ENCODE measurements at places on chromosomes 16 and 17.

DNA sequence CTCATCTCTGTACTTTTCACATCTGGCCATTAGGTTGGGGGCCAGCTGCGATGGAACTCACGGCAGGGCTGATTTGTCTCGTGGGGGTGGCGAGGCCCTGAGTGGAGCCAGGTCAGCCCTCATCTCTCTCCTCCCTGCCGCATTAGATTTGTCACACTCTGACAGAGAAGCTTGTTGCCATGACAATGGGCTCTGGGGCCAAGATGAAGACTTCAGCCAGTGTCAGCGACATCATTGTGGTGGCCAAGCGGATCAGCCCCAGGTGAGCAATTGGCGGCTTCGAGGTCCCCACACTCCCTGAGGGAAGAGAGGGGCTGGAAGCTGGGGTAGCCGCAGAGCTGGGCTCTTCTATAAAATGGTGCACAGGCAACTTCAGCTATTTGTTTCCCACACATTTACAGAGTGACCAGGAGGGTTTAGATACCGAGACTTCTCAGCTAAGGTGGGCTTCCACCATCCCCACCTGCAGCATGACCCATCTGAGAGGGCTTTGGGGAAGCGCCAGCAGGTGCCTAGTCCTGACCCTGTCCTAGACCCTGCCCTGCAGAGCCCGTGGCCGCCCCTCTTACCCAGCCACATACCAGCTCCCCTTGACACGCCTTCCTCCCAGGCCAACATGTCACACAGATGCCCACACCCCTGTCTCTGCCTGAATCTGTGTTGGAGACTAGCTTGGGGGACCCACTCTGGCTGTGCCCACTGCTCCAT is 8.4 kb downstream of the TMEM98 start:
- no peak for DNase-seq

- DNase-seq, result no peak
Measured at GRCh38 chr16:24203675-24204074, 52.5 kb upstream of the CACNG3 start.

DNA sequence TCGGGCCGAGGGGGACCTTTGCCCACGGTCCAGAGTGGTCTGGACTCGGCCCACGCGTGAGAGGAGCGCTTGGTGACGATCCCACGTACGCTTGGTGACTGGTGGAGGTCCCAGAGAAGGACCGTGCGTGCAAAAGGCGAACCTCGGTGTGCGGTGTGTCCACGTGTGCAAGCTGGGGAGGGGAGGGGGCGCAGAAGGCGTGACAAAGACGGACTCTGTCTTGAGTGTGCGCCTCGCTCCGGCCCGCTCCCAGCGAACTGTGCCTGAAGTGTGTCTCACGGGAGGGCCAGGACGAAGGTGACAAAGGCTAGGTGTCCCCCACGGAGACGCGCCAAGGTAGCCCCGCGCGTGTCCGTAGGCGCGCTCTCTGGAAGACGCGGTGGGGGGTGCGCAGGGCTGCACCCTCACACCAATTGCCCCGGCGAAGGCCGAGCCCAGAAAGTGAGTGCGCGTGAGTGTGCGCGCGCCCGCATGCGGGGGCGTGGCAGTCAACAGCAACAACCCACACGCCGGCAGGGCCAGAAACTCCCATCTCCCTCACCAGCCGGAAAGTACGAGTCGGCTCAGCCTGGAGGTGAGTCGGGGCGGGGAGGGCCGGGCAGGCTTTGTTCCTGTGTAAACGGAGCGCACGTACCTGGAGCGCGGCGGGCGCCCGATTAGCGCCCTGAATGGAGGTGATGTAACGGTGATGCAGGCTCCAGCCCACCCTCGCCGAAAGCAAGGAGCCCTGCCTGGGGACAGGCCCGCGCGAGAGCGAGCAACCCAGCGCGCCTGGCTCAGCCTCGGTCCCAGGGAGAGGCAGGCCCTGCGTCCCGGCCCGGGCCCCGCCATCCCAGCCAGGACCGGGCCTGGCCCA is at the start of gene GPRC5C:
Gene GPRC5C, plus strand, starts transcription at position 521 of the 856 bp plus-strand sequence. CDS start 7,689 bp downstream, outside the sequence.
- DNase-seq, result no peak

- no peak for DNase-seq
Measured at GRCh38 chr16:590815-591200, 942 bp downstream of the RAB40C start.

DNA sequence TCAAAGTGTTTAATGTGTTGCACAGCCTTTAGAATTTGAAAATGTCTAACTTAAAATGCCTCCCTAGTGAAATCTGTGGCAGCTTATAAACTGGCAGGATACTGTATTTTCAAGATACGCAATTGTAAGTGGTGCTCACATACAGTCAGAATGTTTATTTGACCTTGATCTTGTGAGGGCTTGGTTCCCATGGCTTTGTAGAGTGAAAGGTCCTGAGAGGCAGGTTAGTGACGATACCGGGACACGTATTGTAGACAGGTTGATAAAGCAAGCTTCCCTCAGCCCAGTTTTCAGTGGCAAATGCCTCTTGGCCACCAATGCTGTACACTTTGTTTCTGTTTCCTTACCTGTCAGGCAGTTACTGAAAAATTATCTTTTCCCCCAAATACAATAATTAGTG is 426.6 kb downstream of the MAF start:
- no peak for DNase-seq

DNA sequence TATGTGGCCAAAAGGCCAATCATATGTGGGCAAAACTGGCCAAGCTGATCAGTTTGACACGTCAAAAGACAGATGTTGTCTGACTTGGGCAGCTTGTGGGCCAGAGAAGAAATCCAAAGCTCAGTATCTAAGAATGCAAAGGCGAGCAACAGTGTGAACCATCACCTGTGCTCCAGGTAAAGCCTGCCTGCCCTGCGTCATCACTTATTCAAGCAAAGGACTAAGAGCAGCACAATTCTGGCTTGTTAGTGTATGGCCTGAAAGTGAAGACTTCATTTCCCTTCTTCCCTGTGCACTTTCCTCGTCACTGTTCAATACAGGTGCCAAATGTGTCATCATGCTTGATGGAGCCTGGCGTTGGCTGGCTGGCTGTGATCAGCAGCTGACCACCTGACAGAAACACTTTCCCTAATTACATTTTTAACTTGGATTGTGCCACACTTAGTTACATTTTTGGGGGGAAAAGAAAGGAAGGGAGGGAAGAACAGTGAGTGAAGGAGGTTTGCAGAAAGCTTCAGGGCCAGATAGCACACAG is 4.7 kb downstream of the FAM20A start:
- DNase-seq, result no peak

DNA sequence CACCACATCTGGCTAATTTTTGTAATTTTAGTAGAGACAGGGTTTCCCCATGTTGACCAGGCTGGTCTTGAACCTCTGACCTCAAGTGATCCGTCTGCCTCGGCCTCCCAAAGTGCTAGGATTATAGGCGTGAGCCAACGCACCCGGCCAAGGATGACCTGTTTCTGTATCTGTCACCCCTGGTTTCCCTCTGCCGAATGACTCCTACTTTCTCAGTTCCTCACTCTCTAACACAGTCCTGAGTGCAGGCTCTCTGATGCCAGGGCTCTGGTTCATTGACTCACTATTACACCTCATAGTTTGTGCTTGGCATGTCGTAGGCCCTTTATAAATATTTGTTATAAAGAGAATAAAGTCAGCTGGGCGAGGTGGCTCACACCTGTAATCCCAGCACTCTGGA is 10.7 kb upstream of the PRPF8 start:
- DNase-seq, result no peak

GRCh38 chr17:10151667-10152496 is 46.5 kb downstream of the GAS7 start:
- no peak for DNase-seq

- no peak for DNase-seq
Measured at GRCh38 chr16:56669005-56669839, at the start of gene MT1H. Gene MT1H, plus strand, starts transcription at chr16:56669814. Its CDS starts 71 bp downstream, at chr16:56669885.

DNA sequence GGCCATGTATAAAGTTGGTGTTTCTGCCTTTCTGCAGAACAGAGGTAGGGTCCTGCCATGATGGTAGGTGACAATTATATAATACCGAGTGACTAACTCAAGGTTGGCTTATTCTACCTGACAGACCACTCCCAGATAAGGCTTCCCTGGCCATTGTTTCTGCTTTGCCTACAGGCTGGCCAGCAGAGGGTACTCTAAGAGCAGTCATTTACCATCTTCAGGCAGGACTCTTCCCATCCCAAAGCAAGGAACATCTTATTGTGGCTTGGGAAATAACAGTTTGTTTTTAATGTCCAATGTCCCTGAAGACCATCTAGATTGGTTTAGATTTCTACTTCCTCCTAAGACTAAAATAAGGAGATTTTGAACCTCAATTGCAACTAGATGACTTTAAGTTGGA is 74.1 kb downstream of the SNX11 start:
- DNase-seq, result no peak

- DNase-seq, result no peak
Measured at GRCh38 chr17:12867726-12868125, 78.4 kb downstream of the ARHGAP44 start.

DNA sequence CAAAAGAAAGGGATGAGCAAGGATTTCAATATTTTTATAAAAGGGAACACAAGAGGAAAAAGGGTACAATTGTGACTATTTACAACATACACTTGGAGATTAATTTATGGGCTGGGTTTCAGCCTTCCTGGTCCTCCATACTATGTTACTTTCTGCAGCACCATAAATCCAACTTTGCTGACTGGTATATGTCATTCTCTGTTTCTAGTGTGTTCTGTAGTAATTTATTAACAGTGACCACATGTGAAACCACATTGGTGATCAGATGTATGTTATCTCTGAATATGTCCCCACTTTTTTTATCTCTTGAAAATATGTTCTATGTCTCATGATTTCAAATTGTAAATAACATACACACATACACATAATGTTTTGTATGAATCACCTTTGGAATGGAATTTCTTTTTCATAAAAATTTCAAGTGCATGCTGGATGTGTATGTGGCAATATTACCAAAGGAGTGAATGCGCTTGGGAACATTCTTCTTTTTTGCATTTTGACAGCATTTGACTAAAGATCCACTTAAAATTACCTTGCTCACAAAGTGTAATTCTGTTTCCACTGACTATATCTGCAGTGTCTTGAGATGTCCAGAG is 2.9 kb upstream of the LYRM9 start:
- no peak for DNase-seq

- DNase-seq, result no peak
Measured at GRCh38 chr17:7290685-7291084, 3.8 kb downstream of the YBX2 start.

DNA sequence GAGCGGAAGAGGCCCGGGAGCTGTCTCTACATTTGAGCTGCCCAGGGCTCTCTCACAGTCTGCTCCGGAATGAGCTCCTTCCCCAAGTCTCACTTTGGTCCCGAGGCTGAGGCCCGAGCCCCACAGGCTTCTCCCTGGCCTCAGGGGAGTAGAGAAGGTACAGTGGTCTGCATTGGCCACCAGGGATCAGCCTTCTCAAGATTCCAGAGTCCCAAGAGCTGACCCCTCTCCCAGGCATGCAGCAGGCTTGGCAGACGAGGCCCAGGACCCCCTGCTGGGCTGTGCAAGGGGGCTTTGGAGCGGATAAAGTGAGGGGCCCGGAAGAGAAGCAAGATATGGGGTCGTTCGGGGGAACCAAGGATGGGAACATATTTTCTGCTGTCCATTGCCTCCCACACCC is 3.1 kb downstream of the PRSS27 start:
- no peak for DNase-seq

- DNase-seq, result no peak
Measured at GRCh38 chr16:2712546-2712945, 7.5 kb downstream of the PRSS27 start.

DNA sequence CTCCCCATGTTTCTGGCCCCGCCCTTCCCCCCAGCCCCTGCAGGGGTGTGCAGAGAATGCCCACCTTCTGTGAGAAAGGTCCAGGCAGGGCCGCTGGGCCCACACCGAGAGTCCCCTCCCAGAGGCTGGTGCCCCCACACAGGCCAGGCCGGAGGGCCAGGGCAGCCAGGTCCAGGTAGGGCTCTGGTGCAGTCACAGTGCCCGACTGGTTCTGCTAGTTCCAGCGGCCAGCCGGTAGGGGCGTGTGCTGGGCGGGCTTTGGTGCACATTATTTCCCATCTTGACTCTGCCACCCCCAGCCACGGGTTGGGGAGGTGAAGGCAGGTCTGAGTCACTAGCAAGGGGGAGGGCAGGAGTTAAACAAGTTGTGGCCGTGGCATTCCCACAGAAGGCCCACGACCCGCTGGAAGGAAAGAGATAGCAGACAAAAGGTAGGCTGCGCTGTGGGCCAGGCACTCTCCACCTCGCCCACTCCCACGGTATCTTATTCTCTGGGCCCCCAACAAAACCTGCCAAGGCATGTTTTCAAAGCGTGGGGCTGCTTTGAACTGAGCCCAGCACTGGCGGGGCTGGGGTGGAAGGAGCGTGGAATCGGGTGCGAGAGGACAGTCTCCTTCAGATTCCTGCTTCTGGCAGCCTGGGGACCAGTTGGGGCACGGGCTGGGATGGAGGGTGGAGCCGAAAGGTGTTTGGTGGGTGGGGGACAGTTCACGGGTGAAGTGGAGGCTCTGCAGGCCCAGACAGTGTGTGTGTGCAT is 1.9 kb downstream of the EPN3 start:
- DNase-seq, result no peak

GRCh38 chr17:4937553-4937952 is 2.3 kb downstream of the SLC25A11 start:
- no peak for DNase-seq

DNA sequence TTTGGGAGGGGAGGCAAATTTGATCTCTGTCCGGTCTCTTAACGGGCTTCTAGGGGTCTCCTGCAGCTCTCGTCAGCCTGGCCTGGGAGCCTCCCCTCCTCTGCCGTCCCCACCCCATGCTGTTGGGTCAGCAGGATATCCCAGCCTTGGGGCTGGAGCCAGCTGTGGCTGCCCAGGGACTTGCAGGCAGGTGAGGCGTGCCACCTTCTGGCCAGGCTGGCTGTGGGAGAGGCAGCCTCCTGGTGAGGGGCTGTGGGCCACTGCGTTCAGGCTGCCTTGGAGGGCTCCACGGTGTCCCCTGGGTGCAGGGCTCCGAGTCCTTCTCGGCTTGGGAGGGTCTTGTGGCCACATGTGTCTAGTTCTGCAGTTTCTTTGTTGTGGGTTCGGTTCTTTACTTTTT is 34.6 kb downstream of the TBCD start:
- no peak for DNase-seq

GRCh38 chr16:60731329-60732050 is 1304.7 kb downstream of the CDH8 start:
- DNase-seq, result no peak

DNA sequence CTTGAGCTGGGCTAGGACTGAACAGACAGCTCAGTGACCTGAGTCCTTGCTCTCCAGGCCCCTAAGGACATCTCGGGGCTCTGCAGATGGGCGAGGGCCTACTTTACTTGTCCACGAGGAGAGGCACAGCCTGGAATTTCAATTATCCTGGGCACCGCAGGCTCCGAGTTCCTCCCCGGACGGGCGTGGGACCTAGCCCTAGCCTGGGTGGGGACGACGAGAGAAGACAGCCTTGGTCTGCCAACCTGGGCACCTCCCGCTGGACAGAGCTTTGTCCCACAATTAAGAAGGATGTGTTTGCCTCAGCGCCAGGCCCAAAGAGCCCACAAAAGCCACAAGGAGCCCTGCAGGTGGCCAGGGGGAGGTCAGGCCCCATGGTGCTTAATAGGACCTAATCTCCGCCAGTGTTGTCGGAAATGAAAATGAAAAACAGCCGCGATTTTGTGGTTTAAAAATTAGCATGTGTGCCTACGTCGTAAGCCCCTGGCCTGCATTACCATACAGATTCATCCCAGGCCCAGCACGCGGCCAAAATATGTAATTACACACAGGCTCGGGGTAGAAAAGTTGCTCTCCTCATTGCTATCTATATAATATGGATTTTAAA is 51.4 kb upstream of the LHX1 start:
- no peak for DNase-seq

Measured in activated CD4-positive, CD25-positive, alpha-beta regulatory T cell treated with anti-CD3 and anti-CD28 coated beads, Interleukin-2, amount 50 U/mL, for 72 hours (primary cell).